H9 (cell line): ENCODE measurements at places on chromosomes 2 and 18. TPM values are rescaled to one million over a fixed set of nuclear protein-coding genes. Genes with fewer than 3 reads are reported as not detected.
A peak's percentile ranks its signal among the peaks of the same experiment; 100 is the strongest.

DNA sequence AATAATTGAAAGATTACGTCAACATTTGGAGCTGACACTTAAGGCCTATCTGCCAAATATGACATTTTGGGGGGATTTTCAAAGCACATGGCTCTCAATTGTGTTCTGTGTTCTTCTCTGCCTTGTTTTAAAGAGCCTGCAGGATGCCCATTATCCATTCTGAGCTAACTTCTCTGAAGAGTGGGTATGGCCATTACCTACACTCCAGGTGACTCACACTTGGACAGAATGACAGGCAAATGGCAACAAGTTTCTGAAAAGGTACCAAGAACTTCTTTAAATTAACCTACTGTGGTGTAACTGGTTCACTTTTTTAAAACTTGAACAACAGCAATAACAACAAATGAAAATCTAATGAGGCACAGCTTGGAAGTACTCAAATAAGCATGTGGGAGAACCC lies 834.9 kb upstream of the SLC39A10 start:
- H3K4me1 ChIP-seq, result no peaks in the 10 kb centered on the region
- H3K27ac ChIP-seq, result no peak overlapping the region
- DNase-seq, result no peak
- H3K4me3 ChIP-seq, result no peak overlapping the region

DNA sequence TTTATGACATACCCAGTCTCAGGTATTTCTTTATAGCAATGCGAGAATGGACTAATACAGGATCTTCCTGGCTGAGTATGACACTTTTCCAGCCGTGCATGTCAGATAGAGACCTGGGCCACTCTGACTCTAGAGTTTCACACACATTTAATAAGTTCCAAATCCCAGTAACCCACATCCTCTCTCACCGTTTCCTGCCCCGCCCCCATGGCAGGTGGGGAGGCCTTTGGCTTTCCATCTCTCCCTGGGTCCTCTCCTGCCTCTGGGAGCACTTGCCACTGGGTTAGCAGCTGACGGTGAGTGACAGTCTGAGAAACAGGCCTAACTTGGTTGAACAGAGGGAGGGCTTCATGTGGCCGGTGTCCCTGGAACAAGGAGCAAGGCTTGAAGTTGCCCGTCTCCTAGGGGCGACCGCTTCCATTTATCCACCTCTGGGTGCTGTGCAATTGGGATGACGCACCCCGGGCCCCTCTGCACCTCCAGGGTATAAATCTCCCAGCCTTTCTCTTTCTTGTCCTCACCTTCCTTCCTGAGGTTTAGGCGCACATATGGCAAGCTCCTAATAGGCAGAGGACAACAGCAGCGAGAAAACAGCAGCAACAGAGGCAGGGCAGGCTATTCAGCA lies 152.7 kb upstream of the HDAC4 start:
- H3K4me1 ChIP-seq, result no peaks in the 10 kb centered on the region
- H3K27ac ChIP-seq, result no peak overlapping the region
- H3K36me3 ChIP-seq, result no peaks in the 10 kb centered on the region
- no peaks in the 10 kb centered on the region; the same call in 1 of the 2 replicates for H3K27me3 ChIP-seq
- DNase-seq, result no peak
- no peak overlapping the region for H3K4me3 ChIP-seq

GRCh38 chr2:7270011-7270431 lies 352.8 kb downstream of the RNF144A start:
- H3K27ac ChIP-seq, result no peak overlapping the region
- H3K4me3 ChIP-seq, result no peak overlapping the region
- H3K27me3 ChIP-seq, result no peaks in the 10 kb centered on the region
- no peaks in the 10 kb centered on the region for H3K4me1 ChIP-seq
- no peaks in the 10 kb centered on the region; the same call in 2 of the 3 replicates for H3K36me3 ChIP-seq
- no peak for DNase-seq

Gene CCDC121
- total RNA-seq, result 1.2 and 1.6 TPM in 2 replicates

GRCh38 chr2:121254748-121255147 lies 30.3 kb downstream of the TFCP2L1 start:
- no peaks in the 10 kb centered on the region for H3K27me3 ChIP-seq
- DNase-seq, result no peak
- H3K4me3 ChIP-seq, result no peak overlapping the region
- no peak overlapping the region for H3K27ac ChIP-seq
- no peaks in the 10 kb centered on the region for H3K36me3 ChIP-seq

Gene CYP26B1
- total RNA-seq, result 0.20 and 0.22 TPM in 2 replicates

- H3K27me3 ChIP-seq, result no peaks in the 10 kb centered on the region
- no peak overlapping the region for H3K4me3 ChIP-seq
- no peak overlapping the region for H3K27ac ChIP-seq
Observed at GRCh38 chr2:83196225-83196624, 1262.9 kb downstream of the SUCLG1 start.

Gene RUFY4
- total RNA-seq, result 0.44 and 0.66 TPM in 2 replicates

GRCh38 chr2:144548088-144548487 lies 28.2 kb upstream of the ZEB2 start:
- no peak overlapping the region for H3K27ac ChIP-seq
- no peaks in the 10 kb centered on the region for H3K27me3 ChIP-seq
- H3K36me3 ChIP-seq, result no peaks in the 10 kb centered on the region
- no peak overlapping the region for H3K4me3 ChIP-seq

GRCh38 chr2:85187069-85187468 lies 53.9 kb downstream of the TCF7L1 start:
- no peak for DNase-seq
- H3K4me3 ChIP-seq, result no peak overlapping the region
- H3K27ac ChIP-seq, result no peak overlapping the region
- H3K36me3 ChIP-seq, result peaks cover 15% of the 10 kb centered on the region
- H3K27me3 ChIP-seq, result no peaks in the 10 kb centered on the region
- H3K4me1 ChIP-seq, result no peaks in the 10 kb centered on the region; the same call in 1 of the 2 replicates

- no peaks in the 10 kb centered on the region for H3K36me3 ChIP-seq
- no peak overlapping the region for H3K27ac ChIP-seq
- H3K27me3 ChIP-seq, result no peaks in the 10 kb centered on the region
- H3K4me1 ChIP-seq, result no peaks in the 10 kb centered on the region
- DNase-seq, result no peak
Observed at GRCh38 chr18:43526426-43527145, 249.3 kb upstream of the SYT4 start.

DNA sequence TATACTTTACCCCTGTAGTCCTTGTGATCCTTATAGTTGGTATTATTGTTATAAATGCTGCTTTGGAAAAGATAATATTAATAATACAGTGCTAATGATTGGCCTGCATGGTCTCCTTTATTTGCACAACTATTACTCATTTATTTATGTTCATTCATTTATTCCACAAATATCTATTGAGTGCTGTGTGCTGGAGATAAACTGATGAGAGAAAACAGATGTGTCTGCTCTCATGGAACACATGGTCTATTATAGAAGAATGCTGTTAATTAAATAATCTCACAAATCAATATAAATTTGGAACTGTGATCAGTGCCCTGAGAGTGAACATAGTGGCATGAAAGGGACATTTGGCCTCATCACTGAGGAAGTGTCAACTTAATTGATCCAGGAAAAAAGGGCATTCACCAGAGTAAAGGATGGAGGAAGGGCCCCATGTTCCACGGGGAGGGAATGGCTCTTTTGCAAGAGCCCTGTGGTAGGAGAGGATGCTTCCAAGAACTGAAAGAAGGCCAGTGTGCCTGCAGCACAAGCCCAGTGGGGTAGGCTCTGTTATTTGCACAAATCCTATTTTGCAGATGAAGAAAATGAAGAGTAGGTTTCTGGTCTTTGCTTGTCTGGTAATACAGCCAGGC lies 91.5 kb upstream of the STK39 start:
- H3K27ac ChIP-seq, result no peak overlapping the region
- no peaks in the 10 kb centered on the region for H3K36me3 ChIP-seq
- DNase-seq, result no peak
- H3K4me3 ChIP-seq, result no peak overlapping the region
- peaks cover 3% of the 10 kb centered on the region; the same call in 1 of the 2 replicates for H3K4me1 ChIP-seq

Gene EPB41L3
- 14.3 and 16.1 TPM in 2 replicates for total RNA-seq

- peak overlapping the region; percentile 99 for H3K4me3 ChIP-seq
- DNase-seq, result no peak
- H3K36me3 ChIP-seq, result no peaks in the 10 kb centered on the region
Observed at GRCh38 chr2:15561574-15562344, 625 bp upstream of the NBAS start.

DNA sequence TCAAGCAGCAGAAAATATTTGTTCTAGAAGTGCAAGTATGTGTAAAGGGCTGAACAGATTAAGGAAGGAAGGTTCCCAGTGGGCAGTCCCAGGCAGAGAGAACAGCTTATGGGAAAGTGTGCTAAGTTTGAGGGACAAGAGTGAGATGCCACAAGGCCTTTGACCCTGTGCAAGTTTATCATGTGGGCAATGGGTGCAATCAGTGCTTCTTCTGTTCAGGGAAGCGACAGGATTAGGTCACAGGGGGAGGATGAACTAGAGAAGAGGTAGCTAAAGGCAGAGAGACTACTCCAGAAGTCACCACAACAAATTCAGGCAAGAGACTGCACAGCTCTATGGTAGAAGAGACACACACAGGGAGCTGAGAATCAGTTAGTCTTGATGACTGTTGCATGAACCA lies 44.3 kb downstream of the LPIN2 start:
- no peaks in the 10 kb centered on the region for H3K27me3 ChIP-seq
- DNase-seq, result no peak
- peaks cover 3% of the 10 kb centered on the region; the same call in 1 of the 2 replicates for H3K4me1 ChIP-seq
- no peaks in the 10 kb centered on the region for H3K36me3 ChIP-seq
- H3K27ac ChIP-seq, result no peak overlapping the region

Gene SERPINB2
- total RNA-seq, result not detected in 2 replicates

Gene MARCHF4
- 0.26 and 0.33 TPM in 2 replicates for total RNA-seq

Gene PCARE
- not detected in 2 replicates for total RNA-seq

DNA sequence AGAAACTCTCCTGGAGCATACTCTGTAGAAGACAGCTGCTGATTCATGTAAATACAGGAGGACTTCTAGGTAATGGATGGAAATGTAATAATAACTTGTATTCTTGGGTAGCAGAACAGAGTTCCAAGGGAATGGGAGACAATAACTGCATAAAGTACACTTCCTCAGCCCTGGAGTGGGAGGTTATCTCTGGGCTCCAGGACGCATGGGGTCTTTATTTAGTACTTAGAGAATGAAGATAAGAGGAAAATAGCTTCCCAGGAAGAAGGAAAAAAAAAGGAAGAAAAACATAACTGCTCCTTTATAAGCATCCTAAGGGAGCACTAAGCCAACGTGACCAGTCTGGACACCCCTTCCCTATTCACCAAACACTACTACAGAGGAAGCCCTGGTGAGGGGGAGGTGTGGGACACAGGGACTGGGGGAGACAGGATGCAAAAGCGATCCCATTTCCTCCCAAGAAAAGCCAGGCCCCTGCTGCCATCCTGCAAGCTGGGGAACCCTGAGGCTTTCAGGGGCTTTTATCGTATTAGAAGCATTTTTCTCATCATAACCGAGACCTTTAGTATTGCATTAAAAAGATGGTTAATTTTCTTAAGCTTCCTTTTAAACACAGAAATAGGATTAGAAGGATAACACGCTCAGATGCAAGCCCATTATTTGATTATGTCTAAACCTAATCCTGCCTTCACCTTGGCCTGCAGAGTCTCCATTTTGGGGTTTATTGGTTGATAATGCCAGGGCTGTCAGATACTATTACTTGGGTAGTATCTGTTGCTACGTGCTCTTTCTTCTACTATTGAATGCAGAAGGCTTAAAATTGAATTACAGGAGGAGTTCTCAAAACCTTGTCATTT lies 78.5 kb downstream of the KLF7 start:
- DNase-seq, result no peak
- H3K4me3 ChIP-seq, result no peak overlapping the region
- H3K36me3 ChIP-seq, result peaks cover 9% of the 10 kb centered on the region
- H3K27me3 ChIP-seq, result no peaks in the 10 kb centered on the region

DNA sequence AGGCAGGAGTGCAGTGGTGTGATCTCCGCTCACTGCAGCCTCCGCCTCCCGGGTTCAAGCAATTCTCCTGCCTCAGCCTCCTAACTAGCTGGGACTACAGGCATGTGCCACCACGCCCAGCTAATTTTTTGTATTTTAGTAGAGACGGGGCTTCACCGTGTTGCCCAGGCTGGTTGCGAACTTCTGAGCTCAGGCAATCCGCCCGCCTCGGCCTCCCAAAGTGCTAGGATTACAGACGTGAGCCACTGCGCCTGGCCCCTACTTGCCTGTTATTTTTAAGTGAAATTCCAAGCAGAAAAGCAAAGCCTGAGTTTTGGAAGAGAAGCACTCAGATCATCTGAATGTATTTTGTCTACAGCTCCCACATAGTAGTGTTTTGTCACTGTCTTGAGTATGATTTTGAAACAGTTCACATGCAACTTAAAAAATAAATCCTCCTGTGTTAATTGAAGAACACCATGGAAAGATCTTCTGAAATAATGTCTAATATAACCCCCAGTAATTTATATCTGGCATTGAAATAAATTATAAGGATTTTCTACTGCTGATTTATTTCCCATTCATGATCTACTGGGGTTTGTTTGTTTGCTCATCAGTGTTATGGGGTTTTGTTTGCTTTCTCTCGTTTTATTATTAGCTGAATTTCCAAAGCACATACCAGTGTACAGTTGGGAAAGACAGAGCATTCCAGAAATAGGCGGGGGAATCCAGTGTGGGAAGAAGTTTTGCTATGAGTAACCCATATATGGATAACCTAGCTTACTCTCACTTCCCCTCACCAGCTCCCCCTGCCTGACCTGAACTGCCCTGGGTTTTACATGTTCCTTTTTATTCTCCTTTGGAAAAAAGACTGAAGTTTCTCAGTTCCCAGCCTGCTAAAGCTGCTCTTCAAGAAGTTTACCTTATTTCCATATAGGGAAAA lies 80.1 kb upstream of the MAP3K20 start:
- no peaks in the 10 kb centered on the region for H3K36me3 ChIP-seq
- H3K4me1 ChIP-seq, result peaks cover 3% of the 10 kb centered on the region; the same call in 1 of the 2 replicates
- no peak for DNase-seq
- H3K27me3 ChIP-seq, result no peaks in the 10 kb centered on the region

DNA sequence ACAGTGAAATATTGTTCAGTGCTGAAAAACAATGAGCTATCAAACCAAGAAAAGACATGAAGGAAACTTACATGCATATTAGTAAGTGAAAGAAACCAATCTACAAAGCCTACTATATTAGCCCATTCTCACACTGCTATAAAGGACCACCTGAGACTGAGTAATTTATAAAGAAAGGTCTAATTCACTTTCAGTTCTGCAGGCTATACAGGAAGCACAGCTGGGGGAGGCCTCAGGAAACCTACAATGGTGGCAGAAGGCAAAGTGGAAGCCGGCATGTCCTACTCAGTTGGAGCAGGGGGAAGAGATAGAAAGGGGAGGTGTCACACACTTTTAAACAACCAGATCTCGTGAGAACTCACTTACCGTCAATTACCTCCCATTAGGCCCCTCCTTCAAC lies 232.1 kb downstream of the TMX3 start:
- H3K27me3 ChIP-seq, result no peaks in the 10 kb centered on the region
- no peak for DNase-seq
- no peak overlapping the region for H3K27ac ChIP-seq

DNA sequence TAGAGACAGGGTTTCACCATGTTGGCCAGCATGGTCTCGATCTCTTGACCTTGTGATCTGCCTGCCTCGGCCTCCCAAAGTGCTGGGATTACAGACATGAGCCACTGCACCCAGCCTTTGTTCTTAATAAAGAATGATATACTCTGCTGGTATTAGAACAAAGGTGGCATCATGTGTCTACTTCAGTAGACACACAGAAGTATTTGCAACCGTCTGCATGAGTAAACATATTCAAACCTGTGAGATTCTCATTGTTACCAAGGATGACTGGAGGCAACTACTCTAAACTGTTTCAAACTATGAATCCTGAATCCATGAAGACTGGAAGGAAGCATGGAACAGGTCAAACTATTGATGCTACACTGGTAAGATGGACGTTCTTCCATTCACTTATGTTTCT lies 32.1 kb downstream of the MBD2 start:
- DNase-seq, result no peak
- no peak overlapping the region for H3K4me3 ChIP-seq
- H3K27me3 ChIP-seq, result no peaks in the 10 kb centered on the region

Gene CCDC148
- 1.1 and 1.5 TPM in 2 replicates for total RNA-seq
